ENCODE measurements at places on chromosomes 11 and 22. TPM values are rescaled to one million over a fixed set of nuclear protein-coding genes. Genes with fewer than 3 reads are reported as not detected.
A peak's percentile ranks its signal among the peaks of the same experiment; 100 is the strongest.

DNA sequence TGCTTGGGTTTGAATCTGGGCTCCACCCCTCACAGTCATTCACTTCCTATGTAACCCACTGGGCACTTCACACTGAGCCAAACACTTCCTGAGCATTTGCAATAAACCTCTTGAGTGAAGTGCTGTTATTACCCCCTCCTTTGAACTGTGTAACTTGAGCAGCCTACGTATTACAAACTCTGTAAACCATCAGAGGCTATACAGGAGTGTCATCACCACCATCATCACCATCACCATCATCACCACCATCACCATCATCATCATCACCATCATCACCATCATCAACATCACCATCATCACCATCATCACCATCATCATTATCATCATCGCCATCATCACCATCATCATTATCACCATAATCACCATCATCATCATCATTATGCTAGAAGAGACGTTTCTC is 18.4 kb downstream of the RTL6 start:
- H3K4me1 ChIP-seq = no peaks in the 10 kb centered on the region
- H3K36me3 ChIP-seq = no peaks in the 10 kb centered on the region
- peaks cover 3% of the 10 kb centered on the region for H3K27me3 ChIP-seq
- H3K27ac ChIP-seq = no peak overlapping the region
- no peak overlapping the region for H3K4me3 ChIP-seq
- DNase-seq = no peak

DNA sequence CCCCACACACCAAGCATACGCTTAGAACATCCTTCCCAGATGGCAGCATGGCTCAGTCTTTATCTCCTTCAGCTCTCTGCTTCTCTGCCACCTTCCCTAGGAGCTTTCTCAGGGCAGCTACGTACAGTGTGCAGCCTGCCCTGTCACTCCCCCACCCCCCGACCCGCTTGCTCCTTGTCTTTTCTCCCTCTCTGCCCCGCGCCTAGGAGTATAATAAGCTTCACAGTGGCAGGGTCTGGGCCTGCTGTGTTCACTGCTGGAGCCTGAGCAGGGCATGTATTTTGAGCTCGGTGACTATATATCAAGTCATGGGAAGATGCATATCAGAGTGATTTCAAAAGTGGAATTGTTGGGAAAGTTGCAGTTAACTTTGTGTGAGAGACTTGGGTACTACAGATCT is 55.8 kb upstream of the ADSL start:
- H3K27me3 ChIP-seq = no peaks in the 10 kb centered on the region
- H3K4me1 ChIP-seq = no peaks in the 10 kb centered on the region
- no peak for DNase-seq
- H3K36me3 ChIP-seq = peaks cover 92% of the 10 kb centered on the region
- H3K4me3 ChIP-seq = no peak overlapping the region
- H3K27ac ChIP-seq = peak overlapping the region; percentile 49

GRCh38 chr22:37747080-37747714 is 50.3 kb downstream of the TRIOBP start:
- H3K36me3 ChIP-seq = no peaks in the 10 kb centered on the region
- peaks cover 64% of the 10 kb centered on the region for H3K4me1 ChIP-seq
- DNase-seq = no peak

GRCh38 chr11:66232769-66233168 is 35.7 kb upstream of the RAB1B start:
- H3K27ac ChIP-seq = no peak overlapping the region
- H3K36me3 ChIP-seq = peaks cover 87% of the 10 kb centered on the region
- H3K4me3 ChIP-seq = no peak overlapping the region
- DNase-seq = no peak

The SMTNL1 gene
- not detected for total RNA-seq

- H3K27ac ChIP-seq = peak overlapping the region; percentile 46
- no peaks in the 10 kb centered on the region for H3K27me3 ChIP-seq
- H3K36me3 ChIP-seq = no peaks in the 10 kb centered on the region
- DNase-seq = no peak
Measured at GRCh38 chr11:11622772-11623171, 967 bp upstream of the GALNT18 start.
